CD4-positive, alpha-beta T cell treated with Interleukin-12 subunit alpha and Interleukin-12 subunit beta, for 1 hour (primary cell): ENCODE measurements at places on chromosomes 7 and 10.

DNA sequence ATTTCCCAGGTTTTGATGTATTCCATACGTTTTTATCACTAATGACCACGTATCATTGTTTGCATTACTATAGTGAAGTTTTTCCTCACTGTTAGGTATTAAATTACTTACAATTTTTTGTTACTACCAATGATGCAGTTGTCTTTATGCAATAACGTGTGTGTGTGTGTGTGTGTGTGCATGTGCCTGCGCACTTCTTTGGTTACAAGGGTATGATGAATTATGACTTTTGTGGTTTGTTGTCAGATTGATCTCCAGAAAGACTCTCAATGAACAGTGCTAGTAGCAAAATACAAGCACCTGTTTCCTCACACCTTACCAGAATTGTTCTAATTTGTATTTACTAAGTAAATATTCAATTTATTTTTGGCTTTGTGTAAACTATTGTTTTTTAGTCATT lies 51.5 kb downstream of the MCMBP start:
- DNase-seq = no peak

DNA sequence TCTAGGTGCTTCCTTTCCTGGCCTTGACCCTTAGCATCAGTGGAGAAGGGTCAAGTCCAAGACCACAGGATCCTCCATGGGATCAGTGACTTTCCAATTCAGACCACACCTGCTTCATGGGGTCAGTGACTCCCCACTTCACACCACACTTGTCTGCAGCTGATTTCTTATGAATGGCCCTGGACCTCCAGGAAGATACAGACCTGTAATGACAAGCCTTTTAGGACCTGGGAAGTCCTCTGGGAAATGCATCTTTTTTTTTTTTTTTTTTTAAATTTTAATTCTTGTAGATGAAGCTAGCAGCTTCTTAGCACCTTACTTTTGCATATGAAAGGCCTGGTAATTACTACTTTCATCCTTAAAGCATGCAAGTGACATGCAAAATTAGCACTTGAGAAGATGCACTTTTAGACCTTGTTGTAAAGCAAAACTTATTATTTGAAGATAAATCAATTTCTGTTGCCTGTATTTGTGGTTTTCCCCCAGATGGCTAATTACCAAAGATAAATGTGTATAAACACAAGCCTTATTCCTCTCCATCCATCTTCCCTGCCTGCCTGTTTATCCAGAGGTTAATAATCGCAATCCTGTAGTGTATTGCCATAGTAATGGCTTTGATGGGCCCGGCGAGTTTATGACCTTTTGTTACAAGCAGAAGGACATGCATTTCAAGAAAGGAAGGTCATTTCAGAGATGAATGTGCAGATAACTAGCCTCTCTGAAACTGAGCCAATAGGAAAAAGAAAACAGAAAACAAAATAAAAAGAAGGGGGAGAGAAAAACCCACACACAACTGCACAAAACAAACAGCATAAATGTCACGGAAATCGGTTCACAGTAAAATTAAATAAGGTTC lies 1018.7 kb downstream of the TYW1 start:
- no peak for DNase-seq

DNA sequence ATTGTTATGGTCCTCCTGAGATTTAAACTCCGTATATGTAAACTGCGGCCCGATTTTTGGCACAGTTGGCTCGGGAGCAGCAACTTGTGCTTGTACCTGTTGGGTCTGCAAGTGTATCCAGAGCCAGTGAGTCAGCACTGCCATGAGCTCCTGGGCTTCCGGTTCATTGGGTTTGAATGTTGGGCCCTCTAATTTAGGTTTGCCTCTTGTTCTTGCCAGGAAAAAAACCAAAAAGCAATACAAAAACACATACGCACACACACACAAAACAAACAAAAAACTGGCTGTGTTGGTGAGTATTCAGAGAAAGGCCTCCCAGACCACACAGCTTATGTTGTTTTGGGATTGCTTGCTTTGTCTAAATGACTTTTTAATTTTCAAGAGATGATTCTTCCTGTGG lies 26.3 kb downstream of the SND1 start:
- no peak for DNase-seq

- DNase-seq = peak; percentile 92
Measured at GRCh38 chr10:11178606-11179515, 161.2 kb downstream of the CELF2 start.

DNA sequence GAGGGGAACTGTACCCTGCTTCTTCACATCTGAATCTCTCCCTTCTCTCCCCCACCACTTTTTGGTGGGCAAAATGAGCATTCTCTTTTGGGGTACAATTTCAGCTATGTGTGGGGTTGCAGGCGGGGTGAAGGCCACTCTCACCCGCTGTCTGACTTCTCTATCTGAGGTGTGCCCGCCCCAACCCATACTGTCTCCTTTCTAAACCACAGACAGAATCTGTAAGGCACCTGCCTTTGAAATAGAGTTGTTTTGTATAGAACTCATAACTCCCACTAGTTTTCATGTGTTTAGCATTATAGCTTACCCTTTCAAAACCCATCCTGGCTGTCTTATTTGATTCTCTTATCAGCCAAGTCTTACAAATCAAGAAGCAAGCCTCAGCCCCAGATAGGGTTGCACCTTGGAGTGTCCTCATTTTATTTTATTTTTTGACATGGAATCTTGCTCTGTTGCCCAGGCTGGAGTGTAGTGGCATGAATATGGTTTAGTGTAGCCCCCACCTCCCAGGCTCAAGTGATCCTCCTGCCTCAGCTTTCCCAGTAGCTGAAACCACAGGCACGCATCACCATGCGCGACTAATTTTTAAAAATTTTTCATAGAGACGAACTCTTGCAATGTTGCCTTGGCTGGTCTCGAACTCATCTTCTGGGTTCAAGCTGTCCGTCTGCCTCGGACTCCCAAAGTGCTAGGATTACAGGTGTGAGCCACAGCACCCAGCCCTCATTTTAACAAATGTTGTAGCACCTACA lies 11.9 kb downstream of the TSPAN14 start:
- peak; percentile 71 for DNase-seq

- DNase-seq = no peak
Measured at GRCh38 chr10:71549766-71550533, 153.2 kb downstream of the CDH23 start.

DNA sequence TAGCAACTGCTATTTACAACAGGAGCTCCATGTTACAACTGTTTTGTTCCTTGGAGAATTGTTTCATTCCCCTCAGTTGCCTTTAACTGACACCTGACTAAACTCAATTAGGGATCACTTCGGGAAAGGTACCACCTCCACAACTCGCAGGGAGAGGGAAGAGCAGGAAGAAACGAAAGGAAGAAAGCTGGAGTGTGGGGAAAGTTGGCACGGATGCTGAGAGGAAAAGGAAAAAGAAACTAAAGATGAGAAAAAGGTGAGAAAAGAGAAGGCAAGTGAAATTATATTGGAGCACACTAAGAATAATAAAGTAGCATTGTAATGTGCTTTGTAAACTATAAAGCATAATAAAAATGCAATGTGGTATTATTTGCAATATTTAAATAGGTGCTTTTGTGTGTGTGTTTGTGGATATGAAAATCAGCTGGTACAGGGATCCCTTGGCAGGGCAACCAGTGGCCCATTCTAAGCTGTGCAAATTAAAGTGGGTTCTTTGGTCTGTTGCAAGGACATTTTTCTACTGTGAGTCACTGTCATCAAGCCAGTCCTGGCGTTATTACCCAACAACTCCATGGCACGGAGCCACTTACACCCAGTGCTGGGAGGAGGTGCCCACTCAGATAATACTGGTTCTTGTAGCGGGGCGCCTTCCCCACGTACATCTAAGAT lies 45.9 kb downstream of the HIPK2 start:
- no peak for DNase-seq

DNA sequence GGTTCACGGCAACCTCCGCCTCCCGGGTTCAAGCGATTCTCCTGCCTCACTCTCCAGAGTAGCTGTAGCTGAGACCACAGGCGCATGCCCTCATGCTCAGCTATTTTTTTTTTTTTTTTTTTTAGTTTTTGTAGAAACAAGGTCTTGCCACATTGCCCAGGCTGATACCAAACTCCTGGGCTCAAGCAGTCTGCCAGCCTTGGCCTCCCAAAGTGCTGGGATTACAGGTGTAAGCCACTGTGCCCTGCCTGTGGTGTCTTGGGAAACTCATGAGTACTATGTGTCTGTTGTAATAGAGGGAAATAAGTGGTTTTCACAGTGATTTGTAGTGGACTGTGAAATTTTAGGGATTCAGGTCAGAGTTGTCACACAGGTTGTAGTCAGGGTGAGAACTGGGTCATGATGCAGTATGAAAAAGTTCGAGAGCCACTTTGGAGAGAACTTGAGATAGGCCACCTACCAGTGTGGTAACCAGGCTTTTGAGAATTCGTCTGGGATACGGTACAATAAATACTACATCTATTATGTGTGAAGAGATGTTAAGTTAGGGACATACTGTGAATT lies 30.4 kb downstream of the SIRT1 start:
- no peak for DNase-seq

GRCh38 chr7:17086403-17086802 lies 204.6 kb upstream of the AGR3 start:
- no peak for DNase-seq

GRCh38 chr10:98224509-98224908 lies 43.5 kb downstream of the LOXL4 start:
- no peak for DNase-seq

GRCh38 chr10:103278862-103279298 lies 1.9 kb downstream of the INA start:
- DNase-seq = peak; percentile 21

DNA sequence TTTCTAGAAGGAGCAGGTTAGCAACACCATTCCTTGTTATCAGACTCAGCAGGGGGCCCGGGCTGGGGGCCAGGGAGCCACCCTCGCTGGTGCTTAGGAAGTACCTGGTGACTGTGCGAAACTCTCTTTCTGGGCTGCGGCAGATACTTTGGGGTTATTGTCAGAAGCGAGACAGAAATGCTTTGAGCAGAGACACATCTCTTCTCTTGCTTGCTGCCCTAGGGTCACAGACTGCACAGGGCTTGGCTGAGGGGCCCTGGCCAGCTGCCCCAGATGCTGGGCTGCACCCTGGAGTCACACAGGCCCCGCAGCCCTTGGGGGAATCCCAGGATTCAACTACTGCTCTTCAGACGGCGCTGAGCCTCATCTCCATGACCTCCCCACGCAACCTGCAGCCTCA lies 91.9 kb downstream of the WDFY4 start:
- DNase-seq = no peak

- no peak for DNase-seq
Measured at GRCh38 chr10:101282947-101283346, 53.7 kb upstream of the LBX1 start.

- DNase-seq = no peak
Measured at GRCh38 chr7:118183428-118183785, 557 bp upstream of the LSM8 start.

DNA sequence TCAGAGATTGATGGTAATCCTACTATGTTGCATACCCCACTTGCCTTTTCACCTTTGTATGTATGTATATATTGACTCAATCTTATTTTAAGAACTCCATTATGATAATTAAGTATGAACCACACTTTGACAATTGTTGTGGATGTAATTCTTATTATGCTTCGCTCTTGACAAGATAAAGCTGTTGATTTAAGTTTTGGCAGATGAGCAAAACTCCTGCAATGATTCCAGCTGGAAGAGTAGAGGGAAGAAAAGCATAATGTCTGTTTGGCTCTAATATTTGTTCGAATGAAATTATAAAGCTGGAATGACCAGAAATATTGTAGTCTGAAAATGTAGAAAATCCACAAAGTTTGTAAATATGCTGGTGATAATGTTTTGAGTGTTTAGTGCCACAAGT lies 83.8 kb upstream of the AKR1E2 start:
- no peak for DNase-seq

GRCh38 chr7:22731766-22732165 lies 4.8 kb downstream of the IL6 start:
- no peak for DNase-seq

GRCh38 chr7:86939197-86939814 lies 120.1 kb downstream of the ELAPOR2 start:
- DNase-seq = peak; percentile 57

GRCh38 chr10:105647354-105647753 lies 1006.3 kb downstream of the SORCS3 start:
- no peak for DNase-seq

DNA sequence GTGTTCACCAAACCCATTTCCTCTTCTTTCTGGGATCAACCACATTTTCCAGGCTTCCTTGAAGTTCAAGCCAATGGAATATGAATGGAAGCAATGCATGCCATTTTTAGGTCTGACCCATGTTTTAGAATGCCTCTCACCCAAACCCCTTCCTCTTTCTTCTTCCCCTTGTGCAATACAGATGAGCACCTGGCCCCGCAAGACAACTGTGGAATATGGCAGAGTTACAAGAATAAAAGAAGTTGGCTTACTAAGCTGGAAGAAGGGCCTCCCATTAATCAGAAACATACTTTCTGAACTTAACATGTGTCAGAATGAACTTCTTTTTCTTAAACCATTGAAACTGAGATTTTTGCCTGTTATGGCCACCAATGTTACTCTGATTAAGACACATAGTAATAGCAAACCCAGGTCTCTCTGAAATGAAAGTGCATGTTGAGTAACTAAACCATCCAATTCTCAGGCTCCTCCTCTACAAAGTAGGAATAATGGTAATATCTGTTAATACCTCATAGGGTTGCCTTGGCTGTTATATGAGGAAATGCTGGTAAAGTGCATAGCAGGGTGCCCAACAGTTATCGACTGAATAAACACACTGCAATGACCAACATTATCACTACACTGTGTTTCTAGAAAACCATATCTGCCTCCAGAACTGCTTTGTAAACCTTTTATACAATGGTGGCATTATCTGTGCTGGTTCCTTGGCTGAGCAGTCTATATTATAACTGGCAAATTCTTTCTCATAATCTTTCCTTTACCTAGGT lies 382.2 kb upstream of the NRP1 start:
- no peak for DNase-seq

DNA sequence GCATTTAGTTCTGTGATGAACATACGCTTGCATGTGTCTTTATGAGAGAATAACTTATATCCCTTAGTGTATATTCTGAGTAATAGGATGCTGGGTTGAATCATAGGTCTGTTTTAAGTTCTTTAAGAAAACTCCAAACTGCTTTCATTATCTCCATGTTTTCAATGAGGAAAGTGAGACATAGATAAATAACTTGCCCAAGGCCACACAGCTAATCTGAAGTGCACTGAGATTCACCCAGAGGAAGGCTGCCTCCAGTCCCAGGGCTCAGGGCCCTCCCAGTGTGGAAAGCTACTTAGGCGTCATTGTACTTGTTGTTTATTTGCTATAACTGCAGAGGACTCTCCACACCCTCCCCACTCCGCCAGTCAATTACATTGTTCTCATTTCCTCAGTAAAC lies 126.7 kb downstream of the INHBA start:
- no peak for DNase-seq

GRCh38 chr10:5506751-5507648 lies 7.6 kb upstream of the CALML5 start:
- no peak for DNase-seq

DNA sequence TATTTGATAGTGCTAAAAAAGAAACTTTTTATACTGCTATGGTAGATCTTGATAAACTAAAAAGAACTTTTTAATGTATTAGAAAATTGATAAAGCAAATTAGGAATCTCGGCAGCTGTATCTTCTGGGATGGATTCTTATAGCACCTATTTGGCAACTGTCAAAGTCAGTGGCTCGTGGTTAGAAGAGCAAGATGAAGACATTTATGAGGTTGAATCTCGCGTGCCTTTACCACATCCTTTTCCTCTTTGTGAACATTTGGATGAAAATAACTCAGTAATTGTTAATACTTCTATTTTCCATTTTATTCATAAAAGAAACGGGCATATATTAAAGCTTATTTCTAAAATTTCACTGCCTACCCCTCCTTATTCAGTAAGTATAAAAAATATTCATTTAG lies 76.2 kb downstream of the CYP51A1 start:
- DNase-seq = peak; percentile 28
